ENCODE measurements at places on chromosomes 2 and 18.

DNA sequence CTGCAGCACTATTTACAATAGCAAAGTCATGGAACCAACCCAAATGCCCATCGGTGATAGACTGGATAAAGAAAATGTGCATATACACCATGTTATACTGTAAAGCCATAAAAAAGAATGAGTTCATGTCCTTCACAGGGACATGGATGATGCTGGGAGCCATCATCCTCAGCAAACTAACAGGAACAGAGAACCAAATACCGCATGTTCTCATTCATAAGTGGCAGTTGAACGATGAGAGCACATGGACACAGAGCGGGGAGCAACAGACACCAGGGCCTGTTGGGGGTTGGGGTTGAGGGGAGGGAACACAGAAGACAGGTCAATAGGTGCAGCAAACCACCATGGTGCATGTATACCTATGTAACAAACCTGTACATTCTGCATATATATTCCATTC, 33.5 kb downstream of the HNMT start:
- no peak for DNase-seq

DNA sequence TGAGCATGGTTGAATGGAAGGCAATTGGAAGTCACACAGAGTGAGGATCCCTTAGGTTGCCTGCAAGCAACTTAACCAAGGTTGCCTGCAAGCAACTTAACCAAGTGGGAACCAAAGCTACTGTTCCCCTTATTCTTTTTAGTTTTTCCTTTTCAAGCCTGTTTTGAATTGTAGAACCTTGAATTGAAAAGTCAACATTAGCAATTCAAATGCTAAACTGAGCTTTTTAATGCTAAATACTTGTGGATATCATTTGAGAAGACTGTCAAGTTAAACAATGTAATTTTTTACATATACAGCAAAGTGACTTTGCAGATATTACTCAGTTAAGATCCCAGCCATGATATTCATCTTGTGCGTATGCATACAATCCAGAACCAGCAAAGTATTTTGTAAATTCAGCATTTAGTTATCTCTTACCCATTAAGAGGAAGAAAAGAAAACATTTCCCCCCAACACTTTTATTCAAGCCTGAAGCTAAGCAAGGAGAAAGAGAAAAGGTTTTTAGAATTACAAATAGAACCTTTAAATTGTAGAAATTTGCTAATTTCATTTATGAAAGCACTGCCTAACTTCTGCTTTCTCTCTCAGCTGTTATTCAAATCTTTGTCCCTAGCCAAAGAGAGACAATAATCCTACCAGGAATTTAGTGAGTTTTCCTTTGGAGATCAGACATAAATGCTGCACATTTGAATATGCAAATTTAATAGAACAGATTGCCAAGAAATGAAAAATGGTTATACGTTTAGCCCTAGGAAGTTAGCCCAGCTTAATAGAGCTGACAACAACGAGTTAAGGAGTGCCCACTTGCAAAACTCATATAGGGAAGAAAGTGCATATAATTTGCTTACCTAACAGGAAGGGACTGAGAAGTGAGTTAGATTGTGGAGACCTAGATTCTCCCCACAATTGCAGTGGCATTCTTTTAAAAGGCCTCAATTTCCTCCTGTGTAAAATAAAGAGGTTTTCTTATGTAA, 643.2 kb upstream of the PIK3C3 start:
- DNase-seq: no peak

DNA sequence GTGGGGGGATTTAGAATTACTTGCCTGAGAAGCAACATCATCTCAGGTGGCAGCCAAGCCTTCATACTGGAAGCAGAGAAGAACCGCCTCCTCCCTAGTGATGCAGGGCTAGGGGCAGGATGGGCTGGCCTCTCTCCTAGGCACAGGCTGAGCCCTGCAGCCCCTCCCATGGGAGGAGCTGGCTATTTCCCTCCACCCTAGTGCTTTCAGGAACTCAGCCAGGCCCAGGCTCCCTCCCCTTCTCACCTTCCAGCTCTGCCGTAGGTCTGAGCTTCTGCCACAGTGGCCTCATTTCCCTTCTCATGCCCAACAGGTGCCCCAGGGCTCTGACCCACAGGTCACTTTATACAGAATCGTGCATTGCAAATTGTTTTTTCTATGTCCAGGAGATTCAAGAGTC, 31.0 kb downstream of the CENPA start:
- DNase-seq: no peak

GRCh38 chr2:63673865-63674533, 85.2 kb downstream of the MDH1 start:
- no peak for DNase-seq

GRCh38 chr2:170361090-170361936, 183.4 kb downstream of the MYO3B start:
- peak; percentile 32 for DNase-seq

DNA sequence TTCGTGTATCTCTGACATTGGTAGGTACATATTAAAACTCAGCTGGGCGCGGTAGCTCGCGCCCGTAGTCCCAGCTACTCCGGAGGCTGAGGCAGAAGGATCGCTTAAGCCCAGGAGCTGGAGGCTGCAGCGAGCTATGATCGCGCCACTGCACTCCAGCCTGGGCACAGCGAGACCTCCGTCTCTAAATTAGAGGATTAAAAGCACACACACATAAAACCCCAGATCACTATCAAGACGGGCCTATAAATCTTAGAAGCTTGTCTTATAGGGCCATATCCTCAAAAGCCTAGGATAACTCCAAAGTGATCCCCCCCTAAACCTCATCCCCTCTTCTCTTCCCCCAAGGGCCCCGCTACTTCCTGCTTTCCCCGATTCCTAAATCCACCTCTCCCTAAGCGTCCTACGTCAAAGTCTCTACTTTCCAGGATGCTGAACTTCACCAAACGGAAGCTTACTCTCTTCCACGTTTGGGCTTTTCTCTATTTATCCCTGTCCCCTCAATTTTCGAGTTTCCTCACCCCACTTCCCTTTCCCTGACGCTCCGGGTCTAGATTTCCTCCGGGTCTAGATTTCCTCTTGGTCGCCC, 707 bp downstream of the KRCC1 start:
- DNase-seq: no peak

GRCh38 chr18:58180172-58180571, 136.1 kb downstream of the NEDD4L start:
- no peak for DNase-seq

DNA sequence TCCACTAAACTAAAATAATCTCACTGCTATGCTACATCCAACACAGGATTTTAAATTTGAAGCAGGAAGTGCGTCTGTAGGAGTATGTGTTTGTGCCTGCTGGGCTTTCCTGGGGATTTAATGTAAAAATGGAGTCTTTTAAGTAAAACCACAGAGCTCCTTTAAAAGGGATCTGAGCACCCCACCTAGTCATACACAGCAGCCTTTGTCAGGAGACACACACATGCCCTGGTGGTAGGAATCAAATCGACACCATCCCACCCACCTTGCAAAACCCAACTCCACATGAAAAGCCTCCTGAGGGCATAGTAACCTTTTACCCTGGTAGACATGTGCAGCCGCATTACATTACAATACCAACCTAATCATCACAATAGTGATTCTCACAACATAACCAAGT, 29.1 kb downstream of the UXS1 start:
- no peak for DNase-seq

GRCh38 chr18:79302120-79302519, 93.6 kb upstream of the NFATC1 start:
- DNase-seq: no peak

- no peak for DNase-seq
These were observed 44.5 kb downstream of the USP34 start for GRCh38 chr2:61426267-61426897.

DNA sequence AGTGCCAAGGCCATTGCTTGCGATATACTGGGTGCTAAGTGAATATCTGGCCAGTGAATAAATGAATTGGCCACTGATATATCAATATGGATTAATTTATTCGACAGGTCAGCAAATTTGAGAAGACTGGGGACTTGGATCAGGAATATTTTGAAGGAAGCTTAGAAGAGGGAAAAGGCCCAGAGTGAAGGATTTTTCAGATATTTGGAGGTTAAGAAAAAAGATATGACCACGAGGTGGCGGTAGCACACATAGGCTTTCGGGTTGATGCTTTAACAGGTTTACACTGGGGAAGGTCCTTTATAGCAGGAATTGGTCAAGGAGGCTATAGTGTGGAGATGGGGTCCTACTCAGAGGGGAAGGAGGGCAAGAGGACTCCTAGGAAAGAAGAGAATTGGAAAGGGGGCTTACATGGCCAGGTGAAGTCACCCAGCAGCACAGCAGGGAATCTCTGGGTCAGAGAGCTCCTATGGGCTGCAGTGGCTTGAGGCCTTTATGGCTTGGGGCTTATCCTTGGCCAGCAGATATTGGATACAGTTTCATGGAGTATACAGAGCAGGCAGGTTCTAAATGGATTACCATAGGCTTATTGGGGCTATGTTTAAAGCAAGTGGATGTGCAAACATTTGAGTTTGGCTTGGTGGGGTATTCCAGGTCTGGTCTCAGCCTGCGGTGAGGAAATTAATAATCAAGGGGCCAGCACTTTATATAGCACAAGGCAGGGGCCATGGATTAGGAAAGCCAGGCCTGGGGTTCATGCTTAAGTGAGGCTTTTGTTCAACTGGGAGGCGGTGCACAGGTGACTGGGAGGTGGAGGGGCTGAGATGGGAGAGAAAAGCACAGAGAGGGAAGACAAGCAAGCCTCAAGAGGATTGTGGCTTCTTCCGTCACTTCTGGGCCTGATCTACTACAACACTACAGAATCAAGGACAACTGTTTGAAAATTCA, 9.7 kb downstream of the IL1RN start:
- DNase-seq: peak; percentile 38

DNA sequence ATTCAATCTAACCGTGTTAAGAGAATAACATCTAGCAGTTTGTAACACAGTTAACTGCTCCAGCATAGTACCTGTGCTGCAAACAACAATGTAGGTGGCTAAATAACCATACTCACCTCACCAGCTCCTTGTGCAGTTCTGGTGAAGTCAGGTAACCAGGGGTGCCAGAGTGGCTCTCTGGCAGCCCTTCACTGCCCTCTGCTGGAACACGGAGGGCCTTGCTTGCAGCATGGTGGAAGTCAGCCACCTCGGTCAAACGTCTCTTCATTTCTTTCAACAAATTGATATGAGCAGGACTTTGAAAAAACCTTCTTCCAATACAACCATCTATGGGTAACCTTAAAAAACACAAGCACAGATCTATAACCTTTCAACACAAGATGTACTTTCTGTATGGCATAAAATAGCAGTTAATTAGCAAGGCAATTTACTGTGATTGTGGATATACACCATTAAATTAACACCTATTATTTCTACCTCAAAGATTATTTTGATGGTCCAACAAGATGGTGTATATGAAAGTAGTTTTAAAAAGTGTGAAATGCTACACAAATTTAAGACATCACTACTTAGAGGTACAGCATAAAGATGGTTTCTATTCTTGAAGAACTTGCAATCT, 56.6 kb downstream of the EPG5 start:
- peak; percentile 5 for DNase-seq

GRCh38 chr2:120510751-120511395, 164.9 kb downstream of the INHBB start:
- no peak for DNase-seq

GRCh38 chr2:7363906-7364305, 446.7 kb downstream of the RNF144A start:
- no peak for DNase-seq

- DNase-seq: no peak
These were observed 86.6 kb downstream of the CCBE1 start for GRCh38 chr18:59610546-59611140.

DNA sequence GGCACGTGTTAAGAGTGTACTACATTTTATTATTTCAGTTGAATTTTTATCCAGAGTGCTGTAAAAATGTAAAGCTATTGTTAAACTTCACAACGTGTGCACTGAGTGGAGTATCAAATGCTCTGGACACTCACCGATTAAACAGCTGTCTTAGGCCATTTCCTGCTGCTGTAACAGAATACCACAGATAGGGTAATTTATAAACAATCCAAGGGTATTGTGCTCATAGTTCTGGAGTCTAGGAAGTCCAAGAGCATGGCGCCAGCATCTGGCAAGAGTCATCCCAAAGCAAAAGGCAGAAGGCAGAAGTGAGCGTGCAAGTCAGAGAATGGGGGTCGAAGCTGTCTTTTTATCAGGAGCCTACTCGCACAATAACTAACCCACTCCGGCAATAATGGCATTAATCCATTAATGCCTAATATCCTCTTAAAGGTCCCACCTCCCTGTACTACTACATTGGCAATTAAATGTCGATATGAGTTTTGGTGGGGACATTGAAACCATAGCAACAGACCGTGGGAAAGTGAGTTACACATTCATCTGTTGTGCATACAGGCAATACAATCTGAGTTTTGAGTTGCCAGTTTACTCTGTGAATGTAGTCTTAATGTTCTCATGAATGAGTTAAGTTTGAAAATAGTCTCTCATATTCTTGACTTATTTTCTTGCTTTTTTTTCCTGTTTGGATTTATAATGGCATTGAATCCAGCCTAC, 64.8 kb downstream of the ARMC9 start:
- no peak for DNase-seq

DNA sequence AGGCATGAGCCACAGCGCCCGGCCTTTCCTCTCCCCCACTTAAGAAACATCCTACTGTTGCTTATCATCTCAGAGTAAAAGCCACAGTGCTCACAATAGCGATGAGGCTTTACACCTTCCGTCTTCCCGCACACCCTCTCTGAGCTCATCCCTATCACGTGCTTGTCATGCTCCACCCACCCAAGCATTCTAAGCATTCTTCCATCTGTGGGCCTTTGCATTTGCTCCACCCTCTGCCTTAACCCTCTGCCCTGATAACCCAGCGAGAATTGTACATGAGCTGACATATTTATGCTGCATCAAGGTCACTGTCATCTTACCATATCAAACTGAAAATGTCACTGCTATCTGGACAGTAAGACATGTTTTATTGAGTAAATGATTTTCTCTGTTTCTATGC, 22.6 kb downstream of the FOXI3 start:
- DNase-seq: no peak

- DNase-seq: no peak
These were observed 14.6 kb upstream of the MEP1B start for GRCh38 chr18:32175265-32175664.

GRCh38 chr2:172667581-172668325, 67.9 kb upstream of the RAPGEF4 start:
- no peak for DNase-seq

GRCh38 chr2:234691968-234692955, 195.4 kb upstream of the ARL4C start:
- DNase-seq: no peak

GRCh38 chr2:42872721-42873120, 80.3 kb upstream of the HAAO start:
- DNase-seq: no peak

- no peak for DNase-seq
These were observed 91.4 kb downstream of the PPP1R1C start for GRCh38 chr2:182077023-182077422.
